ENCODE measurements at places on chromosomes 16 and 17.

- no peak for DNase-seq
These were observed 15.1 kb downstream of the NOD2 start for GRCh38 chr16:50708373-50709060.

GRCh38 chr17:602436-602835 lies 112.2 kb downstream of the VPS53 start:
- DNase-seq, result no peak

- no peak for DNase-seq
These were observed 180.0 kb downstream of the CHD9NB start for GRCh38 chr16:52872731-52873130.

DNA sequence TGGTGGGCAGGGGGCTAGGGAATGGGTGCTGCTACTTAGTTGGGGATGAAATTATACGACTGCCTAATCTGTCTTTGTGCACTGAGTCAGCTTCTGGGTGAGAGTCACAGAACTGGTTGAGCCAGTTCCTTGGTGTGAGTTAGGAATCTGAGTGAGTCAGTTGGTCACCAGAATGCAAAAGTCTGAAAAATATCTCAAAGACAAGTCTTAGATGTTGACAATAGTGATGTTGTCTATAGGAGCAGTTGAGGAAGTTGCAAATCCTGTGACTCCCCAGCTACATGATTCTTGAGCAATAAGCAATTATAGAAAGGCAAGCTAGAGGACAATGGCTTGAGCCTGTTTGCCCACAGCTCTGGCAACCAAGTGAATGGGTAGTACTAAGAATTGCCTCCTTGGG lies 399.2 kb downstream of the CNTNAP4 start:
- DNase-seq, result no peak

DNA sequence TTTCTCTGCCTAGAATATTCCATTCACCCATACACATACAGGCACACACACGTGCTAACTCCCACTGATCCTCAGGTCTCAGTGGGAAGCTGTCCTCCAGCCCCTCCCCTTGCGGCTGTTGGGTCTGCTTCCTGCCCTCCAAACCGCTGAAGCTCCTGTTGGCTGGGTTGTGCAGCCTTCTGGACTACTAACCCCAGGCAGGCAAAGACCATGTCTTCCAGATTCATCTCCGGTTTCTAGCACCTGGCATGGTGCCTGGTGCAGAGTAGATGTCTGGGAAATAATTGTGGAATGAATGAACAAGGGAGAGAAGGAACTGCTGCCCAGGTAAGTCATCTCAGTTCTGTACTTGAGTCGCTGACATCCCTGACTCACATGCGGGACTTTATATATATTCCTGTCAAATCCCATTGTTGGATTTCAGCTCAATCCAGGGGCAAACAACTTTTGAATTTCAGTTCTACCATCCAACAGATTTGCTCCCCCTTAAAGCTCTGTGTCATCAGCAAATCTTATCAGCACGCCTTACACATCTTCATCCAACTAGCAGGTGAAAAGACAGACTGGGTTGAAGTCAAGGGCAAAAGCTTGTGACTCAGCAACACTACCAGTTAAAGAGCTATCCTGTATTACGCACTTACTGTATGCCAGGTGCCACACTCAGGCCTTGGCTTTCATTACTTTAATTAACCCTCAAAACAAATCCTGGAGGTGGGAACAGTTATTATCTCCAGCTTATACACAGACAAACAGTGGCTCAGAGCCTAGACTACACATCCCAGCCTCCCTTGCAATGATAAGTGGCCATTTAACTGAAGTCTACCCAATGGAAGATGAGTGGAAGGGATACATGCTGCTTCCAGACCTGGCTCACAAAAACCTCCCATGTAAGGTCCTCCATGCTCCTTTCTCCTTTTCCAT lies 51.1 kb downstream of the SRCIN1 start:
- DNase-seq, result no peak

- DNase-seq, result no peak
These were observed 7.8 kb downstream of the NR1D1 start for GRCh38 chr17:40092581-40092980.

- DNase-seq, result no peak
These were observed 50.6 kb downstream of the RNF112 start for GRCh38 chr17:19461681-19462080.

DNA sequence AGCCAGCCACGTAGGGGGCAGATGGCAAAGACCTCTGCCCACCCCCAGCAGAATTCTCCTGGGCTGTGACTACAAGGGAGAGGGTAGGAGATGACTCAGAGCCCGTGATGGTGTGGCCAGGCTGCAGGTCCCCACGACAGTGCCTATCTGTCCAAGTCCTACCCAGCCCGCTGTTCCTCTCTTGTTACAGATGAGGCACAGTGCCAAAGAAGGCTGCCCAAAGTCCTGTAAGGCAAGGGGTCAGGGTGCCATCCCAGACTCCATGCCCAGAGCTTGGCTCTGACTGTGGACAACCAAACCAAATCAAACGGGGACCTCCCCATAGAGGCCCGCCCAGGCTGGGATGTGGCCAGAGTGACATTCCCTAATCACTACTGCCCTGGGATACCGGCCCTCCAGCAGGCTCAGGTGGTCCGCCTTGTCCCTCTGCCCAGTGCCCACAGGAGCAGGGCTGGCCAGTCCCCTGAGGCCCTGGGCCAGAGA lies 12.6 kb upstream of the BCAR1 start:
- DNase-seq, result no peak

- DNase-seq, result no peak
These were observed 476.8 kb upstream of the CDH11 start for GRCh38 chr16:65598621-65599020.

- no peak for DNase-seq
These were observed 2.2 kb upstream of the ICAM2 start for GRCh38 chr17:64022611-64023063.

GRCh38 chr16:15533386-15533785 lies 99.0 kb downstream of the BMERB1 start:
- no peak for DNase-seq

- no peak for DNase-seq
These were observed 89.4 kb upstream of the C17orf78 start for GRCh38 chr17:37286430-37286829.

DNA sequence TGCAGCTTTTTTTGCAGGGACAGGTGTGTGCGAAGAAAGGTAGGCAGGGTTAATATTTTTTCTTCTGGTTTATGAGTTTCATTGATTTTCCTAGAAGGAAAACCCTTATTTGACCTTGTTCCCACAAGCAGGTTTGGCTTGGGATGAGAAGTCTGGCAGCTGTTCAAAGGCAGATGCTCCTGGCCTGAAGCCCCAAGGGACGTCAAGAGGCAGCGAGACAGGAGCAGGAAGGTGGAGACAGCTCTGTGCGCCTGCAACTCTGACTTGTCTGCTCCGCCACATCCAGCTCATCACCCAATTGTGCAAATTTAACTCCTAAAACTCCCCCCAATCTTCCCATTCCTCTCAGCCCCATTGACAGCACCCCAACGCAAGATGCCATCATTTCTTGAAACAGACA lies 136.8 kb upstream of the XYLT1 start:
- DNase-seq, result no peak

- DNase-seq, result no peak
These were observed 29.4 kb upstream of the PRKCA start for GRCh38 chr17:66272811-66273585.

GRCh38 chr16:50940275-50940854 lies 198.5 kb downstream of the CYLD start:
- no peak for DNase-seq

DNA sequence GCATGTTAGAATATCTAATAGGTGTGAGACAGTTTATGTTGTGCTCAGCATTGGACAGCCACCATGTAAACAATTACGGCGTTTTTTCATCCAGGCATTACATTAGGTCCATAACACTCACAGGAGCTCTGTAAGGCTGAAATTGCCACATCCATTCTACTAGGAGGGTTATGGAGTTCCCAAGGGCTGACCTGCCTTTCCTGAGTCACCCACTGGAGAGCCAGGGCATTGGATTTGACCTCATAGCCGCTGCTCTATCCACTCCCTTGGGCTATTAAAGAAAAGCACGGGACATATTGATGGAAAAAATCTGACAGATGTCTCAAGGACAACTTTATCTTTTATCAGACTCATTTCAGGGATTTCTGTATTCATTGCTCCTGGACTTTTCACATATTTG lies 306.3 kb upstream of the HSBP1 start:
- no peak for DNase-seq

DNA sequence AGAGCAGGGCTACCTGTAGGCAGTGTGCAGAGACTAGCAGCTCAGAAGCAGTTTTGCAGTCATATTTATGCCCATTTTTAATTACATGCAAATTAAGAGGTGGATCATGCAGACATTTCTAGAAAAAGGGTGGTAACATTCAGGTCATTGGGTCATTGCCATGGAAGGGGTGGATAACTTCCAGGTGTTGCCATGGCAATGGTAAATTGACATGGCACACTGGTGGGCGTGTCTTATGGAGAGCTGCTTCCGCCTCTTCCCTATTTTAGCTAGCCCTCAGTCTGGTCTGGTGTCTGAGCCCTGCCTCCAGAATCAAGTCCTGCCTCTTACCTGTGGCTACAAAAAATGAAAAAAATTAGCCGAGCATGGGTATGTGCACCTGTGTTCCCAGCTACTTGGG lies 2.8 kb upstream of the DNAI2 start:
- DNase-seq, result no peak

All from T-helper 9 cell (primary cell).